ENCODE measurements at places on chromosomes 13 and 19.

DNA sequence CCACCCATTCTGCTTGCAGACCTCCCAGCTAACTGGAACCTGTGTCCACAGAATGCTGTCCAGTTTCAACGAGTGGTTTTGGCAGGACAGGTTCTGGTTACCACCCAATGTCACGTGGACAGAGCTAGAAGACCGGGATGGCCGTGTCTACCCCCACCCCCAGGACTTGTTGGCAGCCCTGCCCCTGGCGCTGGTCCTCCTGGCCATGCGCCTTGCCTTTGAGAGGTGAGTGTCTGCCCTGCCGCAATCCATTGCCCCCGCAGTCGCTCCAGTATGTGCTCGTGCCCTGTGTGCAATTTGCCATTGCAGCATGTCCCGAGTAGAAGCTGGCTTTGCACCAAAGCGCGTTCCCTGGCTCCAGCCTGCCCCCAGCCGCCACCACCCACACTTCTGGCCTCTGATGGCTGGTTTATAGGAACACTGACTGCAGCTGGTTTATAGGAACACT, 41.9 kb downstream of the CERS4 start:
- DNase-seq: no peak

GRCh38 chr19:46426506-46427162, 2.1 kb downstream of the PNMA8C start:
- DNase-seq: no peak

GRCh38 chr13:39688278-39688677, 32.8 kb downstream of the COG6 start:
- no peak for DNase-seq

DNA sequence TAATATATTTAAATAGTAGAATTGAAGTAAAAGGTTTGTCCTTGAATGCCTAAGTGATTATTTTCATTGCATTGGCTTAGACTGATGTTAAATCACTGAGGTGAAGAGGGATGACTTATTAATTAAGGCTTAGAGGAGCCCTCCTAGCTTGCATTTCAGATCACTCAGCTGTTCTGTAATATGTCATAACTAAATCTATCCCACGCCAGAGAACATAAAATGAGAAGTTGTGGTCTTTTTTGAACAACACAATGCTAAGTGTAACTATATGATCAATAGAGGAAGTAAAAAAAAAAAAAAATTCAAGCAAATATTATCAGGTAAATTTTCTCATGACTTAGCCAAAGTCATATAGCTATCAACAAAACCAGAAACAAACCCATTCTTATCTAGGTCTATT, 752.2 kb downstream of the GPC5 start:
- DNase-seq: no peak

DNA sequence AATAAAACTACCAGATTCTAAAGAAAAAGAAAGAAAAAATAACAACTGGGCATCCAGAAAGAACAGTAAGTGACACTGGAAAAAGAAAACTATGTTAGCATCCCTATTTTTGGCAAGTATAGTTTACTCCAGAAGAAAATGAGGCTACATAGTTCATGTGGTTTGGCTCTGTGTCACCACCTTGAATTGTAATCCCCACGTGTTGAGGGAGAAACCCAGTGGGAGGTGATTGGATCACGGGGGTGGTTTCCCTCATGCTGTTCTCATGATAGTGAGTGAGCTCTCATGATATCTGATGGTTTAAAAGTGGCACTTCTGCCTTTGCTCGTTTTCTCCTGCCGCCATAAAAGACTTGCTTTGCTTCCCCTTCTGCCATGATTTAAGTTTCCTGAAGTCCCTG, 76.9 kb downstream of the ITGBL1 start:
- DNase-seq: peak; percentile 76

- DNase-seq: no peak
Observed at GRCh38 chr13:80140685-80141084, 200.2 kb downstream of the SPRY2 start.

GRCh38 chr19:911197-912033, 1.6 kb downstream of the R3HDM4 start:
- DNase-seq: no peak

GRCh38 chr13:50518781-50519201, 324.7 kb downstream of the DLEU7 start:
- DNase-seq: no peak

- no peak for DNase-seq
Observed at GRCh38 chr19:15253061-15253460, 20.8 kb upstream of the EPHX3 start.

DNA sequence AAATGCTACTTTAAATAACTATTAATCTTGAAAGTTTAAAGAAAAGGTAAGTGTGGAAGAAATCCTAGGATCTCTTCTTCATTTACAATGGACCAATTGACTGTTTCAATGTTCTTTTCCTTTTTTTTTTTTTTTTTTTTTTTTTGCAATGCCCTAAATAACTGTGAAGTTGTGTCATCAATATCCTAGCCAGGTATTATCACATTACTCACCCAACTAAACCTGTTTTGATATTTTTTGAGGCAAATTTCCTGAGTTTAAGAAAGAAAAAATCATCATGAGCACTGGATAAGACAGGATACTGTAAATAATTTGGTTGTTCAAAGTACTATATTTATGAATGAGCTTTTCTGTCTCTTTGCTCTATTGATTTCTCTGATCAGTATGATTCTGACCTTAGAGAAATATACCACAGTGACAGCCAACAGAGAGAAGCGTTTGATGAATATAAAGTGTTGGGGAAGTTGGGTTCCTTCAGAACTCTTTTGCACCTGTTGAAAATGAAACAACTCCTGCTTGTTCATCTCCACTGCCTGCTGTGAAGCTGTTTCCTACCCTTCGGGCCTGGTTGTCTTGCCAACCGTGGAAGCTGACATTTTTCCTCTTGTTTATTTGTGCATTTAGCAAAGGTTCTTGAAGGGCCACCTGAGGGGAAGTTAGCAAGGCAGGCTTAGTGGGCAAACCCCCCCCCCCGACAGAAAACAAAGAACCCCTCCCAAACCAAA, 1220.5 kb upstream of the SLC10A2 start:
- no peak for DNase-seq

GRCh38 chr13:25574437-25575411, 202.9 kb downstream of the ATP8A2 start:
- peak; percentile 56 for DNase-seq

- no peak for DNase-seq
Observed at GRCh38 chr19:18961767-18962620, 21.0 kb upstream of the HOMER3 start.

DNA sequence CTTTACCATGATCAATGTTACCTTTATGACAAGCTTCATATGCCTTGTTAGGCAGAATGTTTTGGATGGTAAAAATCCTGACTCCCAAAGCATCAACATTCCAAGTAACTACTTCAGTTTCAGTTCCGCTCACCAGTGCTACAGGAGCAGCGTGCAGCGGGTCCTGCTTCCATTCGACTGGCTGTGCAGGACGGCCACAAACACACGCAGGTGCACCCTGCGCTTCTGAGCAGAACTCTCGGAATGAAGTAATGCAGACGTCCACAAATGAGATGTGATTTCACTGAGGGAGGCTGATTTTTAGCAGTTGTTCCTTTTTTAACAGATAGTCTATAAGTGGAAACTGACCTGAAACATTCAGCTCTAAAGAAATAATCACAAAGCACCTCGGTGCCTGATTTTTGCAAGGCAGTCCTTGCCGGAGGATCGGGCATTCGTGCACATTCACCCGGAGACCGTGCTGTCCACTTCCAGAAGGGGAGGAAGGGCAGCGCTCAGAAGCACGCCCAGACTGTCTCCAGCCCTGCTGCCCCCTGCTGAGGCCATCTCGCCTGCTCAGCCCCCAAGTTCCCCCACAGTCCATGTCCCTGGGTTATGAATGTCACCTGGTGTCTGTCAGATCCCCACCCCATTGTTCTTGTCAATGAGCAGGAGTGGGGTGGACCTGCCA, 85.8 kb downstream of the RAB20 start:
- no peak for DNase-seq

DNA sequence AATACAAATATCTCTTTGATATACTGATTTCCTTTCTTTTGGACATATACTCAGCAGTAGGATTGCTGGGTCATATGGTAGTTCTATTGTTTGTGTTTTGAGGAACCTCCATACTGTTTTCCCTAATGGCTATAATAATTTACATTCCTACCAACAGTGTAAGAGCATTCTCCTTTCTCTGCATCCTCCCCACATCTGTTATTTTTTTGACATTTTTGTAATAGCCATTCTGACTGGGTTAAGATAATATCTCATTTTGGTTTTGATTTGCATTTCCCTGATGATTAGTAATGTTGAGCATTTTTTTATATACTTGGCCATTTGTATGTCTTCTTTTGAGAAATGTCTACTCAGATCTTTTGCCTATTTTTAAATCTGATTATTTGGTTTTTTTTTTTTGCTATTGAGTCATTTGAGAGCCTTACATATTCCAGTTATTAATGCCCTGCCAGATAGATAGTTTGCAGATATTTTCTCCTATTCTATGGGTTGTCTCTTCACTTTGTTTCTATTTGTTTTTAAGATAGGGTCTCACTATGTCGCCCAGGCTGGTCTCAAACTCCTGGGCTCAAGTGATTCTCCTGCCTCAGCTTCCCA, 95.7 kb downstream of the FNDC3A start:
- DNase-seq: peak; percentile 12

GRCh38 chr13:105159841-105160240, 1375.6 kb downstream of the EFNB2 start:
- no peak for DNase-seq

DNA sequence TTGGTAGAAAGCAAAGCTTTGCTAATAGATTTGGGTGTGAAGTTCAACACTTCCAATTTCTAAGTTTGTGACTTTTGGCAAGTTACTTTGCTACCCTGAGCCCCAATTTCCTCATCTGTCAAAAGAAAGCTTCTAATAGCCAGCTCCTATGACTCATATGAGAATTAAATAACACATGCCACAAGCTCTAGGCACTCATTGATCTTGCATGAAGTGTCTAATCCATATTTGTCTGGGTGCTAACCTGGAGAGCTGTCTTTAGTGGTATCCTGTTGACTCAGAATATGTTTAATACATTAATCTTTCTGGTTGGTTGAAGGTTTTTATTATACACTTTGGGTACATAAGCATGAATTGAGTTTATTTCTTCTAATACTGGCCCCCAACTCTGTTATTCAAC, 188.8 kb downstream of the POSTN start:
- no peak for DNase-seq

- no peak for DNase-seq
Observed at GRCh38 chr13:33541962-33542308, 256.4 kb upstream of the STARD13 start.

- no peak for DNase-seq
Observed at GRCh38 chr19:11375143-11375948, 880 bp downstream of the SWSAP1 start.

DNA sequence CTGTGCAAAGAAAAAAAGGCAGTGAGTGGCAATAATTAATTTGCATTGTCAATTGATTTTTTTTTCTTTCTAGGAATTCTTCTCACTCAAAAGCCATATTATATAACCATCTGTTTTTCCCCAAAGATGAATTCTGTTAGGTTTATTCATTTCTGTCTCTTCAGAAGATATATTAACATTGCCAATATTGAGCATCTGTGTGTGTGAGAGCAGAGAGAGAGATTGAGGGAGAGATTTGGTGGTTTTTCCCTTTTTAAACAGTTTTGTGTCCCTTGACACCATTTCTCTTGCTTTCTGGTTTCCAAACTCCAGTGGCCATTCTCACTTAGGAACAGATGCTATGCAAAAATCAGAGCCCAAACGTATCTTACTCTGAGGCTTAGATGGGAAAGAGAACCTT, 112.5 kb downstream of the LACC1 start:
- DNase-seq: no peak

DNA sequence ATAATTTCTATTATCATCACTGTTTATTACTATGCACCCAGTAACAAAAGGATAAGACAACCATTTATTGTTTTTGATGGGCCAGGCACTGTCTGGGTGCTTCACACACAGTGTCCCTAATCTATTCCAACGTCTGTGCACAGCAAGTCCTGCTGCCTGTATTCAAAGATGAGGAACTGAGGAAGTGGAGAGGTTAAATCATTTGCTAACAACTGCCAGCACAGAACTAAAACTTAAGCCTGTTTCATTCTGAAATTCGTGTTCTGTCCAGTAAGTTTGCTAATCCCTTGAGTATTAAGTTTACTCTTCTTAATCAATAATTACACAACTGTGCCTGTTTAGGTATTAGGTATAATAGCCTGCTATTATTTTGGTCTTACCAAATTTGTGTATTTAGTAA, 41.9 kb downstream of the TEX26 start:
- no peak for DNase-seq

DNA sequence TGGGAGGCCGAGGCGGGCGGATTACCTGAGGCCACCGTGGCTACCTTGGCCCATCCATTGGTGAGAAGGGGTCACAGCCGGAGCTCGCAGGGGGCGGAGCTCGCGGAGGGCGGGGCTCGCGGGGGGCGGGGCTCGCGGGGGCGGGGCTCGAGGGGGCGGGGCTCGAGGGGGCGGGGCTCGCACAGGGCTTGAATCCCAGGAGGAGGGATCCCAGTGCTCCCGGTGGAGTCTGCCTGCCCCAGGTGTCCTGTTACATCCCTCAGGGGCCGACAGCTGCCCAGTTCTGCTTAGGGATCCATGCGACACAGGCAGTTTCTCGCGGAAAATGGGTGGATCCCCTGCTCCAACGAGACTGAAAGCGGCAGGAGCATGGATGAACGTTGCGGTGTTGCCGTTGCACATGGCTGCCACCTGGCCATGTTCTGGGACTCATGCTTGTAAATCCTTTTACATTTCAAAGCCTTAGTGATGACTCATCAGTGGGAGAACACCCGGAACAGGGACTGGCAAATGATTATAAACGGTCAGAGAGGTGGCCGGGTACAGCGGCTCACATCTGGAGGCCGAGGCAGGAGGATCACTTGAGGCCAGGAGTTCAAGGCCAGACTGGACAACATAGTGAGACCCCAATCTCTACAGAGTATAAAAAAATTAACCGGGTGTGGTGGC, 25.1 kb downstream of the TMPRSS9 start:
- peak; percentile 51 for DNase-seq

All from fibroblast of skin of left biceps (primary cell).